ENCODE measurements at places on chromosomes 3 and 15.

DNA sequence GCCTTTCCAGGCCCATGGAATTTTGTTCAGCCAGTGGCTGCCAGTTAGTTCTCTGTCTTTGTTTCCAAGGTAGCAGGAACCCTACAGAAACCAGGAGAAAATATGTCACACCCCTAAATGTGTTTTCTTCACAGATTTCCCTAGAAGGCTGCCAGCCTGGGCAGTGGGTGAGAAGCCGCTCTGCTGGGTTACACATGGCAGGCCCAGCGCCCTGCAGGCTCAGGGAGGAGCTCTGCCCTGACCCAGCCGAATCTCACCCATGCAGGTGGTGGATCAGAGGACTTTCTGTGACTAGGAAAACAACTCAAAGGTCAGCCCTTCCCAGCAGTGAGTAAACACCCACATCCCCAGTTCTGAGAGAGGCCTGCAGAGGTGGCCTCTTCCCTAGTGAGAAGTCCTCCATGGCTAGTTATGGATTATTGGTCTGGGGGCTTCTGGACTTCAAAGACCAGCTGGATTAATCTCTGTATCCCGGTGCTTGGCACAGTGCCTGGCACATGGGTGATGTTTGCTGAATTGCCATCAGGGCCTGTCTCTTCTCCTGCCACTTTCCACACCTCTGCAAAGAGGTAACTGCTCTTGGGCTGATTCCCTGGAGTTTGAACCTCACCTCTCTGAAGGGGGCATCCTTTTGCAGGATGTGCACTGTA is 34.7 kb upstream of the BDH1 start:
- no peak for DNase-seq

DNA sequence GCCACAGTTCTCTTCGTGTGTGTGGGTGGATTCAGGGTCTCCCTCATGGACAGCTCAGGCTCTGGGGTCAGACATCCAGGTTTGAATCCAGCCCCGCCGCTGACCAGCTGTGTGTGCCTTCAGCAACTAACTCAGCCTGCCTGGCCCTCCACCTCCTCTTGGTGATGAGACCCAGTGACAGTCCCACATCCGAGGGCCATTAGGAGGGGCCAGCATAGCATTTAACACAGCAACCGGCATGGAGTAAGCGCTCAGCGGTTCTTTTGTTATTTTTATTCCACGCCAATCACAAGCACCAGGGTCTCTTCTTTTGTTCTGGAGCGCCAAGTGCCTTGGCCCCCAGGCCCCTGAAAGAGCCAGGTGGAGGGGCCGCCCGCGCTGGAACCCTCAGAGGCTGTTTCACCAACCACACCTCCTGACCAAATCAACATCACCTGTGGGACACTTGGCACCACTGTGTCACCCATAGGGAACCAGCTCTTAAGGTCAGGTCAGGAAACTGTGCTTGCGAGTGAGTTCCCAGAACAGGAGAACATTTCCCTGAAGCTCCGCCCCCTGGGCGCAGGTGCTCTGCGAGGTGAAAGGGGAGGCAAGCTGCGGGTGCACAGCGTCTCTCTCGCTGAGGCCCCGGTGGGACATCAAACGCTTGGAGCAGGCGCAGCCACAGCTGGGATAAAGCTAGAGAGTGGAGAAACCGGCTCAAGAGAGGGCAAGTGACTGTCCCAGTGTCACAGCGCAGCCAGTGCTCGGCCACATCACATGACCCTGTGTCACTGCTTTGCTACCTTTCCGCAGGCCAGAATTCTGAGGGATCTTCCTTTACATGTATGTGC is 311.3 kb downstream of the UACA start:
- DNase-seq, result peak; percentile 46

GRCh38 chr3:464255-464654 is 267.7 kb downstream of the CHL1 start:
- no peak for DNase-seq

- no peak for DNase-seq
Measured at GRCh38 chr3:63841704-63842103, 21.9 kb downstream of the THOC7 start.

DNA sequence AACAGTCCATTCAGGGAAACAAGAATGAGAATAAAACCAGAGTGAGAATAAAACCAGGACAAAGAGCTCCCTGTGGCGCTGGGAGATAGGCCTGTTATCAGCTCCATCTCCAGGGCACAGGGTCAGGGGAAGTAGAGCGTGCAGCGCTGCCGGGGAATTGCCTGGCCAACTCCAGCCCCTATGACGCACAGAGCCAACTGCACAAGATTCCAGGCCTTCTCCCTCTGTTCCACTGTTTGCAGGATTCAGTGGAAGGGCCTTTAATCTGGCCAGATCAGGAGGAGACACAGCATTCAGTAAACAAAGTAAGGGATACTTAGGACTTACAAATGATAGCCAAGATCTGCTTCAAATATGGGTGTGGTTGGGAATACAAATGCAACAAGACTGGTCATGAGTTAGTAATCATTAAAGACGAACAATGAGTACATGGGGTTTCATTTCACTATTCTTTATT is 49.4 kb downstream of the ITGB5 start:
- DNase-seq, result no peak

- DNase-seq, result no peak
Measured at GRCh38 chr15:99411234-99411633, 154.6 kb upstream of the MEF2A start.

GRCh38 chr15:80550908-80551260 is 144.2 kb upstream of the ABHD17C start:
- no peak for DNase-seq

- DNase-seq, result no peak
Measured at GRCh38 chr3:112477891-112478290, 21.4 kb downstream of the BTLA start.

DNA sequence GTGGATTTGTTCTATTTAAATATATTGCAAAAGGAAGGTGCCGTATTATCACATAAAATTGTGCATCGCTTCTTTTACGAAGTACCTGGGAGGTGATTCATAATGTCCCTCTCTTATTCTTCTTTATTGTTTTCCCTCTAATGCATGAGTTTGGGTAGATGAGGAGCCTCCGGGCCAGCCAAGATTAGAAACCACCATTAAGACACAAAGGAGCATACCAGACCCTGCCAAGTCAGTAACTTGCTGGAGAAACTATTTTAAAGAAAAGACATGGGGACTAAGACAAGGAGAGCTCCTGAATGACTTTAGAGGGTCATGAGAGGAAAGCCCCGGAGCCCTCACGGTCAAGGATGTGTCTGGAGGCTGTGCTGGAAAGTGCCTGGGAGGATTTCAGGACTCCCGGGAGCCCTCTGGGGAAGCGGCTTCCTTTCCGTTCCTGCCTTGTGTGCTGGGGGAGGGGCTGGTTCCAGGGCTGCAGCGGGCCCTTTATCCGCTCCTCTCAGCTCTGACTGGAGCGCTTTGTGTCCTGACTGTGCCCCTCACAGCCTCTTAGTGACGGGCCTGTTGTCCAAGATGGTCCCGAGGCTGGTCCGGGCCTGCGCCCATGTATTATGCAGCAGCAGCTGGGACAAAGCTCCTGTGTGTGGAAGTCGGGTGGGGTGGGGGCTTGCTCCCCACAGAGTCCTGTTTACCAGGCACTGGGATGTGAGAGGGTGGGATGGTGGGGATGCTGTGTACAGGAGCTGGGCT is 35.7 kb downstream of the CORO2B start:
- no peak for DNase-seq

DNA sequence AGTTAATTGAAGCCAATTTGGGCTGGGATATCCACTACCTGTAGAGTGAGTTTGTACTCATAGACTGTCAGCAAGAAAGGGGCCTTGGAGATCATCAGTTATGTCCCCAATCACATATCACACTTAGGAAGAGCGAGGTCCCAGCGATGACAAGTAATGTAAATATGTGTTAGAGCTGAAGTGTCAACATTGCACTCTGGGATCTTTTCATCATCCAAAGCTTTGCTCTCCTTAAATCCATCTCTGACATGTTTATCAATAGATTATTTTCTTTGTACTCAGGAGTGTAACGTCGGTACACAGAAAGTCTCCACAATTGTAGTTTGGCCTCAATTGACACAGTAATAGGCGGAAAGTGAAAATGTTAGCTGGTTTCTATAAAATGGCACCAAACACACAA is 113.7 kb upstream of the TPRG1 start:
- DNase-seq, result no peak

DNA sequence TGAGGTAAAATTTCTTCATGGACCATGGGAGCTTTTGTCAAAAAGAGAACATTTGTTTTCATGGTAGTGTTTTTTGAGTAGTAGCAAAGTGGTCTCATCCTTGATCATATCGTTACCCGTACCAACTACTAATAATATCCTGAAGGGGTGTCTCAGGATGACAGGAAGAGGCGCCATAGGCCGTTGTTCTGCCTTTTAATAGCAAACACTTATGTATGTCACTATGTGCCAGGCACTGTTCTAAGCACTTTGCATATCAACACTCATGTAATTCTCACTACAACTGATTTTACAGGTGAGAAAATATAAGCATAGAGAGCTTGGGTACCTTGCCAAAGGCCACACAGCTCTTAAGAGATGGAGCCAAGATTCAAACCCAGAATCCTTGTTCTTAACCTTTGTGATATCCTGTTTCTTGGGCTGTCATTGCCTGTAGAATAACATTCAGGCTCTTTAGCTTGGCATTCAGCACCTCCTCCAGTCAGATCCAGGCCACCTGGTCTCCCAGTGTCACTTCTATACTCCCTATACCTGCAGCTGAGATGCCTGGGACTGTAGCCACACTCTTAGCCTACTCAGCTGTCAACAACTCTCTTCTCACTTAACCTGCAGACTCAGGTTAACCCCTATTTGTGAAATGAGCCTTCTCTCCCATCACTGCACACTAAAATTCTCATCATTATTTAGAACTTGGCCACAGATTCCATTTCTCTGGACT is 113.7 kb downstream of the USP13 start:
- DNase-seq, result no peak

DNA sequence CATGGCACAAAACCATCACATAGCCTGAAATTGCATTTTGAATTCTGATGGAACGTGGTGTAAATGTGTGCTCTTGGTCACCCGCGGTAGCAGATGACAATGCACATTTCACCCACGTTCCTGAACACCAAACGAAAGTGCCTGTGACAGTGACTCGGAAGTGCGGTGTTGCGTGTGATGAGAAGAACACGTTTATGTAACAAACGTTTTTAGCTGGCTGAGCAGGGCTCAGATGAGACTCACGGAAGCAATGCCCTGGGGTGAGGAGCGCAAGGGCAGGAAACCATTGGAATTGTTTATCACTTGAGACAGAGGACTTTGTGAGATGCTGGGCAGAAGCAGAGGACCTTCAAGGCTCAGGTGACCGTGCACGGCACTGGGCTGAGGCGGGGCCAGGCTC is 449.2 kb upstream of the CFAP20DC start:
- no peak for DNase-seq

DNA sequence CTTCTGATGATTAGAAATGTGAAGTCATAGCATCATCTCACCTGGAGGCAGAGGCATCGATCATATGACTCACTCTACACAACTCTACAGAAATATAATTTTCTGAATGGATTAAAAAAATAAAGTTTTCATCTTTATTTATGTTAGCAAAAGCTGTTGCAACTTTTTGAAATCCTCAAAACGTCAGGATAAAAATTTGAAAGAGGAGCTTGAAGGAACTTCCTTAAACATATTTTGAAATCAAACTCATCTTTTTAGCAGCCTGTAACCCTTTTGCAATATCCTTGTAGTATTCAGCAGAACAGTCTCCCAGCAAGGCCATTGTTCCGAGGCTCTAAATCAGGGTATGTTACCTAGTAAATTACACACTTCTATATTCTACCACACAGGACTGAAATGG is 985.4 kb downstream of the PLOD2 start:
- DNase-seq, result no peak

- no peak for DNase-seq
Measured at GRCh38 chr3:163576314-163576713, 1502.0 kb downstream of the SI start.

DNA sequence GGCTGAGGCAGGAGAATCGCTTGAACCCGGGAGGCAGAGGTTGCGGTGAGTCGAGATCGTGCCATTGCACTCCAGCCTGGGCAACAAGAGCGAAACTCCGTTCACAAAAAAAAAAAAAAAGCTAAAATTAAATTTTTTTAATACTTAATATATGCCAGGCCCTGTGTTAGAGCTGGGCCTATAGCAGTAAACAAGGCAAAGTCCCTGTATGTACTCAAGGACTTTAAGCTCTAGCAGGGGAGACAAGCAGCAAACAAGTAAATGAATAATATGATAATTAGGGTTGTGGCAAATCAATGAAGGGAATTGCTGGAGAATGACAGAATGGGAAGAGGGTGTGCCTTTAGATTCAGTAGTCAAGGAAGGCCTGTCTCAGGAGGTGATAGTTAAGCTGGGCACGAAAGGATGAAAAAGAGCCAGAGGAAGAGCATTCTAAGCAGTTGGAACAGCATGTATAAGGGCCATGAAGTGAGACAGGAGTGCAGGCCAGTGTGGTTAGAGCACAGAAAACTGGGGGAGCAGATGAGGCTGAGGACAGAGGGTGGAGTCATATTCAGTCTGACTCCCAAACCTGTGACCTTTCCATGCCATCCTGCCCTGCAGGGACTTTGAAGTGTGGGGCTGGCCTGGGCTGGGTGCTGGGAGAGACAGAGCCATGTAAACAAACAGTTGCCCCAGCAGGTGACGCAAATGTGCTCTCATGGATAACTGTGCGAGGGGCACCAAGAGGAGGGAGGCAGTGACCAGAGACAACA is 6.6 kb upstream of the RAF1 start:
- no peak for DNase-seq

DNA sequence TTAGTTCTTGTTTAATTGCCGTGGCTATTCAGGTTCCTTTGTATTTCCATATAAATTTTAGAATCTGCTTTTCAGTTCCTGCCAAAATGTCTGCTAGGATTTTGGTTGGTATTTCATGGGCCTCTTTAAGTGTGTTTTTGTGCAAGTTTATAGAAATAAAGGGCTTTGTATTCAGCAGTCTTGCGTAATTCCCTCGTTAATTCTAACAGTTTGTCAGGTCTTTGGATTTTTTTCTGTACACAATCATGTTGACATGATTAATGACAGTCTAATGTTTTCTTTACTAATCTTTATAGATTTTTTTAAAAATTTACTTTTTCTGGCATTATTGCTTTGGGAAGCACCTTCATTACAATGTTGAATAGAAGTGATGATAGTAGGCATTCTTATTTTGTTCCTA is 120.9 kb downstream of the NEK11 start:
- no peak for DNase-seq

DNA sequence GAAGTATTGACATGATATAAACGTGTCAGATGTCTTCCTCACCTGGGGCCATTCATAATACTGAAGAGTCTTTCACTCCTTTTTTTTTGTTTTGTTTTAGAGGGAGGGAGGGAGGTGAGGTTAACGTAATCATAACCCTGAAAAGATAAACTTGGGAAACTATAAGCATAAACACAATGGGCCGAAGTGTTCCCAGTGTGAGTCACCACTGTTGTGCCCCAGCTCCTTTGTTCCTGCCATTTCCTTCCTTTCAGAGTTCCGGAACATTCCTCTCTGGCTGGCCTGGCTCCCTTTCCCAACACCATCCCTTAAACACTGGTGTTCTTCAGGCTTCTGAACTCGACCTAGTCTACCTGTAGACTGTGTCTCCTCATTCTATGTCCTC is 18.6 kb downstream of the PLD1 start:
- DNase-seq, result no peak

- no peak for DNase-seq
Measured at GRCh38 chr3:107690522-107691138, 167.9 kb downstream of the BBX start.
